Stimulated activated memory B cell treated with anti-CD40 and anti-IgM and Interleukin-4, amounts not matched to agents 10 μg/mL and 1 μg/mL and 100 μg/mL, for 72 hours (primary cell): ENCODE measurements at places on chromosomes 4 and X.

DNA sequence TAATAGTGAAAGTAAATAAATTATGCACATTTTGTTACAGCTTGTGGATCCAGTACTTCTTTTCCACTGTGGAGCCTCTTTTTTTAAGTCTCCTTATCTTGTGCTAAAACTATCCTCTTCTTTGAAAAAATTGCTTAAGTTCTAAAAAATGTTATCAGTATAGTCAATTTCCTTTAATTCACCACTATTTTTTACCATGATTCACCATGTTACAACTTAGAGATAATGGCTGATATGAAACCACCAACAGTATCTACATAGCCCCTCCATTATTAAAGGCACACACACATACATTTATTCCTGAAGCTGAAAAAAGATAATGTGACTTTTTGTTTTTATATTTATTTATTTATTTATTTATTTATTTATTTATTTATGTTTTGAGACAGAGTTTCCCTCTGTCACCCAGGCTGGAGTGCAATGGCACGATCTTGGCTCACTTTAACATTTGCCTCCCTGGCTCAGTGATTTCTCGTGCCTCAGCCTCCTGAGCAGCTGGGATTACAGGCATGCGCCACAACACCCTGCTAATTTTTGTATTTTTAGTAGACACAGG is 243.2 kb downstream of the SPOCK3 start:
- ATAC-seq: no peak

GRCh38 chr4:109820563-109820962 is 5.0 kb downstream of the GAR1 start:
- ATAC-seq: no peak

DNA sequence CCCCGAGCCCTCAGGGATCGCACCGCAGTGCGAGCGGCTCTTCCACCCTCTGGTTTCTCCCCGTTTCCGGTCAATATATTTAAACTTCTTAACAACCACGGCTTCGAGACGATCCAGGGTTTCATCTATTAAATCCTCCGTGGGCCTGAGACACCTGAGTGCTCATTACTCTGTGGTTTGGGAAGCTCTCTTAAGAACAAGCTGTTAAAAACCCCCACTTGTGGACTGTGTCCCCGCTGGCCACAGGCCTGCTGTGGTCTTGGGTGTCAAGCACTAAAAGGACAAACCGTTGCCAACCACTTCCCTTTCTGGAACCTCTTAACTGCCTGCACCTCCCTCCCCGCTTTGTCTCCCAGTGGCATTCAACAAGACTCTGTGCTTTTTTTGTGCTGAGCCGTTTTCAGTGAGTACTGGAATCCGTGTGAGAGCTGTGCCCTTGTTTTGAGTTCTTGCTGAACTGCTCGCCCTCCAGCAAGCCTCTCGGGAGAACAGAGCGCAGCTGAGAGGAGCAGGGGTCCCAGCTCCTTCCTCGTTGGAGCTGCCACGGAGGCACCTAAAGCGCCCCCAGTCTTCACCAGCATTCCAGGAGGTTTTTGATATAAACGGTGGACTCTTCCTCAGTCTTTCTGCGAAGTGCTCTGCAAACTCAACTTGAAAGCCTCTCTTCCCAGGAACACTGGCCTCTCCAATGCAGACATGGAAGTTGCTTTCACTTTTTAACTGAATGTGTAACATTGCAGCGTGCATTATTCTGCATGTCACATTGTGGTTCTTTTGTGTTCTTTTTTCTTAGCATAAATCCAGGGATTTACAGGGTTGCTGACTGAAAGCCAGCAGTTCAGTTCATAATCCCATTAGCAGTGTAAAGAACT is 691 bp upstream of the IGFBP7 start:
- peak; percentile 53 for ATAC-seq

DNA sequence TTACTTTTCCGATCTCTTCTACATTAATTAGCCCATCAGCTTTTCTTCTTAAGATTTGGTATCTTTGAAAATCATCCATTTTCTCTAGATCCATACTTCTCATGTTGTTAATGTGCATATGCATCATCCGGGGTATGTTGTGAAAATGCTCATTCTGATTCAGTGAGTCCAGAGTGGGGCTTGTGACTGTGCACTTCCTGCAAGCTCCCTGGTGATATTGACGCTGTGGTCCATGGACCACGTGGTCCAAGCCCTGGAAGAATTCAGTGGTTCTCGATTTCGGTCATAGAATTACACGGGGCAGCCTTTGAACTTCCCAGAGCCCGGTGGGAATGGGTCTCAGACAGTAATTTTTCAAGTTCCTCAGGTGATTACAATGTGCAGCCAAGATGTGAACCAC is 69.8 kb downstream of the ZFX start:
- ATAC-seq: no peak

- ATAC-seq: no peak
Measured at GRCh38 chr4:21986307-21986706, 37.7 kb upstream of the KCNIP4 start.

GRCh38 chr4:6308899-6309643 is 39.4 kb downstream of the WFS1 start:
- ATAC-seq: no peak

DNA sequence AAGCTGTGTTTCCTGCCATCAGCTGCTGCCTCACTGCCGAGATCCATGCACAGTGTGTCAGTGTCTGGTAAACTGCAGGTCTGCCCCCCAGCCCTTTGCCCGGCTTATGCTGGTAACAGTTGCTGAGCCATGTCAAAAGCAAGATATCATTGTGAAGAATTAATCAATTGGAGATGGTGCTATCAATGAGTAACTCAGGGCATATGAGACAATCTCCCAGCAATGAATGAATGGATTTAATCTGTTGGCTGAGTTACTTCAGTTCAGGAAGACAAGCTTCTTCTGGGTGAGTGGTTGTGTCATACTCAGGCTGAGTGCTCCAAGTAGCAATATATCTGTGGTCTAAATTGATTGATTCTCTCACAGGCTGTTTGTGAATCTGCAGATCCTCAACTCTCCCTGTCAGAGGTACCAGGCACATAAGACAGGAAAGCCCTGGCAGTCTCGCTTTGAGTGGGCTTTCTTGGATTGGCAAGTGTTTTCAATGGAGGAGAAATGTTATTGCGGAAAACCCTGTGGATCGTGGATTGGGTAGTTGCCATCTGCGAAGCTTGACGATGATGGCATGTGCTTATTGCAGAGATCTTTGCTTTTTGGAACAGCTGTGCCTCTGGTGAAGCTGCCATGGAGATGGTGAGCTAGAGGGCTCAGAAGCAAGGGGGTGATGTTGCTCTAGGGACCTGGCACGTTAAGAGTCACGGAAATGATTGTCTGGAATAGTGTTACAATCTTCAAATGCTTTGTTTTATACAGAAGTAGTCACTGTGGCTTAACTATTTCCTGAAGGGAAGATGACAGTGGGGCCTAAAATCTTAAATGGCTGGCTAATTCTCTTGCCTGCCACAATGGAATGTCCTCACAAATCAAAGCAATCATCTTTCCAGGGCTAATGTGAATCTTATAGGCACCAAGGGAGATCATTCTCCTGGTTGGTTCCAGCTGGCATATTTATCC is 147.6 kb upstream of the TBC1D9 start:
- ATAC-seq: no peak

- ATAC-seq: no peak
Measured at GRCh38 chrX:52353838-52354237, 15.0 kb upstream of the XAGE2 start.

DNA sequence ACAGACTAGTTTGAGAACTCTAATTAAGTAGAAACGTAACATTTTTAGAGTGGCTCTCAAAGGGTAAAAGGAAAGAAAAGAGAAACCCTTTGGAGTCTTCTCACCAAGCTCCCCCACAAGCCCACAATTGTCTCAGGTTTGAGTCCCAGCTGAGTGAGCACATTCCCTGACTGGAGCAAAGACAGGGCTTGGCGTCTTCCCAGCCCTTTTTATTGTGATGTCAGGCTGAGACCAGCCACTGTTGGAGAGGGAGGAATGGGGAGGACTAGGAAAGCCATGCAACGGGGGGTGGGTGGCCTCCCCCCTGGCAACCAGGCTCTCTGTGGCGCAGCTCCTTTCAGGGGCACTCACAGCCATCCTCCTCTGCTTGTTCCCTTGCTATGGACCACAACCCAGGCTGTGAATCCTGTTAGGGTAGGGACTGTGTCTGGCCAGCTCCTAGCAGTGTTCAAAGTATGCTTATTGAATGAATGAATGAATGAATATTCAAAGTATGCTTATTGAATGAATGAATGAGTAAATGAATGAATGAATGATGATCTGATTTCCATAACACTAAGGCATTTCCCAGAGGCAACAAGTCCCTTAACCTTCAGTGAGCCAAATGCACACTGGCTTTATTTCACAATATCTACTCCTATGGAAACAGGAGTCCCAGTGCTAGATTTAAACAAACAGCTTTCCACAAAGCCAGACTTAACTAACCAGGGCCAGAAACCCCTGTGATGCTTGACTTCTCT is 413.3 kb downstream of the MID1IP1 start:
- no peak for ATAC-seq

- ATAC-seq: no peak
Measured at GRCh38 chrX:39805825-39806224, 291.9 kb downstream of the BCOR start.

DNA sequence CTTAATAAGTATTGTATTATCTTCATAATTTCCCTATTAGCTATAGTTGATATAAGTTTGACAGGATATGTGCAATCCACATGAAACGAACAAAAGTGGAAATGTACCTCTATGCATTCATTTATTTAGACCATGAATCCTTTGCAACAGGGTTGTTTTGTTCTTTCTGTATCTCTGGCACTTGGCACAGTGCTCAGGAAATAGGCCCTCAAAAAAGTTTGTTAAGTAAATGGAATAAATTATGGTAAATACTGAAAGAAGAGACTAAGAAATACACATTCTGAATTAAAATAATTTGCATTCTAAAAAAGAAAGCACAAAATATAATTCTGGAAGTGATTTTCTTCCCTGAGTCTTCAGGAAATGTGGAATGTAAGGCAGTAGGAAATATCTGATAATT is 39.3 kb downstream of the TAPT1 start:
- no peak for ATAC-seq

GRCh38 chrX:20789103-20789502 is 522.4 kb upstream of the RPS6KA3 start:
- no peak for ATAC-seq

DNA sequence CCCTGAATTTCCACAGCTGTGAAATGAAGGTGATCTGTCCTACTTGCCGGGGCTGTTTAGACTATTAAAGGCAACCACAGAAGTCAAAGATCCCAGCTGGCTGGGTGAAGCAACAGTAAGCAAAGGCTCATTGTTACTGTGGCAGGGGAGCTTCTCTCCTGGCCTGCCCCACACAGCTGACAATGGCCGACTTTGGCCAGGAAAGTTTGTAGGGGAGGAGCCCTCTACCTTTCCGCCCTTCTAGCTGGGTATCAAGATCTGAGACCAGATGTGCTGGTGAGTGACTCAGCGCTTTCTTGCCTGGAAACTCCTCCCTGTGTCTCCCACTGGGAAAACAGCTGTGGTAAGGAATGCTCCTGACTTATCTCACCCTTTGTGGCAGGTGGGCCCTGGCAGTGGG is 21.1 kb downstream of the RASSF6 start:
- no peak for ATAC-seq
